ENCODE measurements at places on chromosomes 3 and 15.

GRCh38 chr3:173025941-173026340 lies 115.1 kb downstream of the SPATA16 start:
- DNase-seq: no peak

DNA sequence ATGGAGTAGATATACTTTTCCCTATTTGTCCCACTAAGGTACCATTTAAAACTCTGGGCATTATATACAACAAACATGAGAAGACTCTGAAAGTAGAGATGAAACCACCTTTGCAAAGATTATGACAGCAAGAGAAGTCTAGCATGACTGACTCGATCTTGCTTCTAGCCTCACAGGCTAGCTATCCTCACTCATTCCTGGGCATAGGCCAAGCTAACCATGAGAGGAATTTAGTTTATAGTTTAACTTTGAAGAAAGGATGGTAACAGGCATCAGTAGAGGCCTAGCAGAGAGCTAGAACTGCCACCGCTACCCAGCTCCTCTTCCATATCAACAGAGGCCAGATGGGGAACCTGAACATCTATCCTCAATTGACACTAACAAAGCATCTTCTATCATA lies 63.5 kb upstream of the FSIP1 start:
- DNase-seq: no peak

DNA sequence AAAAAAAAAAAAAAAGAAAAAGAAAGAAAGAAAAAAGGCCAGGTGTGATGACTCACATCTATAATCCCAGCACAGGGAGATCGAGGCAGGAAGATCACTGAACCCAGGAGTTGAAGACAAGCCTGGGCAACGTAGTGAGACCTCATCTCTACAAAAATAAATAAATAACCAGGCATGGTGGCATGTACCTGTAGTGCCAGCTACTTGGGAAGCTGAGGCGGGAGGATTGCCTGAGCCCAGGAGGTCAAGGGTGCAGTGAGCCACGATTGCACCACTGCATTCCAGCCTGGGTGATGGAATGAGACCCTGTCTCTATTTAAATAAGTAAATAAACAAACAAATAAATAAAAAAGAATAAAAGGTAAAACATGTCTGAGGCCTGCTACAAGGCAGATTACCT lies 39.3 kb upstream of the LACTB start:
- no peak for DNase-seq

- no peak for DNase-seq
Observed at GRCh38 chr3:179452176-179452564, 900 bp upstream of the GNB4 start.

- no peak for DNase-seq
Observed at GRCh38 chr15:53116169-53116568, 326.0 kb upstream of the ONECUT1 start.

GRCh38 chr3:151009430-151009829 lies 36.9 kb upstream of the CLRN1 start:
- no peak for DNase-seq

All from activated naive CD4-positive, alpha-beta T cell treated with anti-CD3 and anti-CD28 coated beads, Interleukin-2, amount 50 U/mL, for 72 hours (primary cell).